ENCODE measurements at places on chromosomes 5 and 9.
A peak's percentile ranks its signal among the peaks of the same experiment; 100 is the strongest.

DNA sequence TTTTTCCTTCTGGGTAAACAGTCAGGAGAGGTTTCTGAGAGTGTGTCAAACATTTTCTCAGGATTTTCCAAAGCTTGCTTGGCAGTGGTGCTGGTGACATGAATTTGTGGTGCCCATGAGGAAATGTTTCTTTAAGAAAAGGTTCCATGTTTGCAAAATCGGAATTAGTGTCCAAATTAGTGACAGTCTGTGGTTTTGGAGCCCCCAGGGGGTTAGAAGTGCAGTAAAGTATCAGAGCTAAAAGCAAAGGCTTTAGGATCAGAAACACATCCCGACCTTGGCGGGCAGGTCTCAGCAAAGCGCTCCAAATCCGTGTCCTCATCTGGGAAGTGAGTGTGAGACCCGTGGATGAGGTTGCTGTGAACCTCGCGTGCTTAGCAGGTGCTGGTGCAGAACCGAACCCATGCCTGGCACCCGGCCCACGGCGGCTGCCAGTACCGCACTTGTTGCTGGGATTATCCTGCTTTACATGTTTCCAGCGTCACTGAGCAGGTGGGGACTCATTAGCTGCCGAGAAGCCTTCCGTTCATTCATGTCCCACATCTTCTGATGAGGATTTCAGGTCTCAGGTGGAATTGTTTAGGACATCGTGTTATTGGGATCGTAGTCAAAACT is 70.8 kb upstream of the COL5A1 start:
- no peak for DNase-seq

GRCh38 chr5:173984218-173984617 is 4.8 kb upstream of the C5orf47 start:
- DNase-seq: no peak

GRCh38 chr9:7117676-7118561 is 360.1 kb downstream of the KDM4C start:
- DNase-seq: peak; percentile 15

GRCh38 chr9:87587356-87587745 is 89.7 kb downstream of the DAPK1 start:
- no peak for DNase-seq

DNA sequence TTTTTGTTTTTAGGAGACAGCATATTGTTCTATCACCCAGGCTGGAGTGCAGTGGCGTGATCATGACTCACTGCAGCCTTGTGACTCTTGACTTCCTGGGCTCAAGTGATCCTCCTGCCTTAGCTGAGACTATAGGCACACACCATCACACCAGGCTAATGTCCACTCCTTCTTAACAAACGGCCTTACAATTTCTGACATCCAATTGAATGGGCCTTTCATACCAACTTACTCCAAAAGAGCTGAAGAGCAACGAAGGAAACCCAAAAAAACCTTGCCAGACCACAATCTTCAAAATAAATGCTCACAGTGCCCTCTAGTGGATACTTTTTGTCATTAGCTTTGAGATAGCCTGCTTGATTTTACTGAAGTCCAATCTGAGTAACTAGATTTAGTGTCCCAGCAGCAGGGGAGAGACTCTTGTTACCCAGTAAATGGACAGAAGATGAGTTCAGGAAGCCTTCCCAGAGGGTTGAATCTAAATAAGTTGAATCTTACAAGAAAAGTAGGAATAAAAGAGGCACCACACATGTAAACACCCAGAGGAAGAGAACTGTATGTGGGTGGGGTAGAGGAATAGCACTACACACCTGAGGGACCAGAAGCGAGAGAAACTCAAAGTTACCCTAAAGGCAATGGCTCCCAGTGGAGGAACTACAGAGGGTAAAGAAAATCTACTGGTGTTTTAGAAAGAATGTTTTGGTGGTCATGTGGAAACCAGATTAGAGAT is 9.3 kb downstream of the ZNF622 start:
- no peak for DNase-seq

- no peak for DNase-seq
Measured at GRCh38 chr5:171307789-171308452, 1.1 kb upstream of the TLX3 start.

GRCh38 chr5:159741829-159742322 is 174.4 kb upstream of the ADRA1B start:
- DNase-seq: no peak

GRCh38 chr5:170303549-170303948 is 6.0 kb upstream of the LCP2 start:
- no peak for DNase-seq

DNA sequence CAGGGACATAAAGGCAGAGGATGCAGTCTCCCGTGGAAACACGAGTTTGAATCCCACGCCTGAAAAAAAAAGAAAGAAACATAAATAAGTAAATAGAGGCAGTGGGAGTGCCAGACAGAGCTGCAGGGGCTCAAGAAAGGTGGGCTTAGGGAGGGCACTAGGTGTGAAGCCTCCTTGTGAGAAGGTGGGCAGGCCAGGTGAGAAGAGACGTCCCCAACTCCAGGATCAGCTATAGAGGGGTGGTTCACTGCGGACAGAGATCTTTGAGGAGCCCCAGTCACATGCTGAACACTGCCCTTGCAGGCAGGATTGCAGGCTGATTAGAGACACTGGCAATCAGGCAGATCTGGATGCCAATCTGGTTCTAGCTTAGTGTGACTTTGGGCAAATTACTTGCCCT is 172.1 kb downstream of the RGS3 start:
- DNase-seq: no peak

GRCh38 chr9:81822301-81822865 is 105.8 kb upstream of the SPATA31D4 start:
- DNase-seq: no peak

DNA sequence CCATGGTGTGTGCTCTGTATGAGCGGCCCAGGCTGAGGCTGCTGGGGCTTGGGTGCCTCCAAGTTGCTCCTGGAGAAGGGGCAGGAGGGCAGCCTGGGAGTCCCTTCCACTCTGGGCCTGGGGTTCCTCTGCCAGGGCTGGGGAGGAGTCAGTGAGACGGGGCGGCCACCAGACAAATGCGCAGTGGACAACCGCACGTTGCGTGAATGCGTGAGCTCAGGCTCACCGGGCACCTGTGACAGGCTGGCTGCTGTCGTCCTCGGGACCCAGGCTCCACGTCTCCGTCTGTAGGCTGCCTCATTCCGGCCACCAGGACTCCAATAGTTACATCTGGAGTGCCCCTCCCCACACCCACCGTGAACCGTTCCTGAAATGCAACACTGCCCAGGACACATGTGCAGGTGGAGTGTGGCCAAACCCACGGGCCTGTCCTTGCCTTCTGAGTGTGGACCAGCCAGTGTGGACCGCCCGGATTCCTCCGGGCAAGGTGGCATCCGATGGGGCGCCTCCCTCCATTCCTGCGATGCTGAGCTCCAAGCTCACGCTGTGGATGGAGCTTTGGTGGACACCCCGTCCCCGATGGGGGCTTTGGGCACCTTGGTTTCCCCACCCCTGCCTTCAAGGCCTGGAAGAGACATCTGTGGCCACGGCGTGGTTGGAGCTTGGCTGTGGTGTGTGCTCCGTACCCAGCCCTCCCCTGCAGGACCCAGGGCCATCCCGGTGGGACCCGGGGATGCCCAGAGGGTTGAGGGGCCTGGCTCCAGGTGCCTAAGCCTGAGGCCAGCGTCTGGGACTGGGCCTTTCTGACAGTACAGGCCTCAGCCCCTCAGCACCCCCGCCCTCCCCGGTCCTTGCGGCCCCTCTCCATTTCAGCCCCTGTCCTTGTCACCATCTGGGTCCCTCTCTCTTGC is 34.0 kb upstream of the RXRA start:
- no peak for DNase-seq

DNA sequence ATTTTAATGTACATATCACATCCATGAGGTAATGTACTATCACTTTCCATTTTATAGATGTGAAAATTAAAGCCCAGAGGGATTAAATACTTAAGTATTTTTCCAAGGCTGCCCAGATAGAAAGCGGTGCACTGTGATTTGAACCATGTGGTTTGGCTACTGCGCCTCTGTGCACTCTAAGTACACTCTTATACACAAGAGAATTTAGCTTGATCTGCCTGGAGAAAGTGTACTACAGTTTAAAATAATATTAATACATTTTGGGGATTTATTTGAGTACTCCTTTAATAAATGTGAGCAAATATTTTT is 360.4 kb upstream of the ACTBL2 start:
- no peak for DNase-seq

- no peak for DNase-seq
Measured at GRCh38 chr9:136690806-136691261, 3.6 kb upstream of the AGPAT2 start.

DNA sequence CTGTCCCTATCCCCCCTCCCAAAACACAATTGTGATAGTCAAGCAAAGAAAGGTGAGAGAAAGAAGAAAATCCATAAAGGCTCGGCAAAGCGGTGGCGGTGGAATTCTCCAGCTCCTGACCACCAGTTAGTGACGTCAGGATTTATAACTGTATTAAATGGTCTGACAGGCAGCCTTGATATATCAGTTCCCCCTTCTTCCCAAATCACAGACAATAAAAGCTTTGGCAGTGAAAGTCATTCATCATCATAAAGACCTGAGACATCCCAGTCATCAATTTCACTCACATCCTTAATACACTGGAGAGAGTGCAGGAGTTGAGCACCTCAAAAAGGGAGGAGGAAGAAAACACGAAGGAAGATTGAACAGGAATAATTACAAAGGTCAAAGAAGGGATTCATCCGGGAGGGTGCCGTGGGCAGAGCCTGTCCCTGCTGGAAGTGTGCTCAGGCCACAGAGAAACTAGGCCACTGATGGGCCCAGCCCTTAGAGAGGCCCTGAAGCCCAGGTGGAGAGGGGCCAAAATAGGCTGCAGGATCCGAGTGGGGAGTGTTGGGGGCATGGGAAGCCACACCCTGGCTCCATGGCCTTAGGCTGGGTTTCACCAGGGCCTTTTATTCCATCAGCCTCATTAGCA is 131.9 kb downstream of the PAX5 start:
- no peak for DNase-seq

- DNase-seq: no peak
Measured at GRCh38 chr5:1885404-1885755, 2.7 kb upstream of the IRX4 start.

DNA sequence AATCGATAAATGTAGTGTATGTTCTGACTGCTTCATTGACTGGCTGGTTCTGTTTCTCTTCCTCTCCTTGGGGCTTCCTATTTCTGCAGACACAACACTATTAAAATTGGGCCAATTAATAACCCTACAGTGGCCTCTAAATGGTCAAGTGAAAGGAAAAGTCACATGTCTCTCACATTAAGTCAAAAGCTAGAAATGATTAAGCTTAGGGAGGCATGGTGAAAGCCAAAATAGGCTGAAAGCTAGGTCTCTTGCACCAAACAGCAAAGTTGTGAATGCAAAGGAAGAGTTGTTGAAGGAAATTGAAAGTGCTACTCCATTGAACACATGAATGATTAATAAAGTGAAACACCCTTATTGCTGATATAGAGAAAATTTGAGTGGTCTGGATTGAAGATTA is 58.2 kb downstream of the CCNH start:
- no peak for DNase-seq

DNA sequence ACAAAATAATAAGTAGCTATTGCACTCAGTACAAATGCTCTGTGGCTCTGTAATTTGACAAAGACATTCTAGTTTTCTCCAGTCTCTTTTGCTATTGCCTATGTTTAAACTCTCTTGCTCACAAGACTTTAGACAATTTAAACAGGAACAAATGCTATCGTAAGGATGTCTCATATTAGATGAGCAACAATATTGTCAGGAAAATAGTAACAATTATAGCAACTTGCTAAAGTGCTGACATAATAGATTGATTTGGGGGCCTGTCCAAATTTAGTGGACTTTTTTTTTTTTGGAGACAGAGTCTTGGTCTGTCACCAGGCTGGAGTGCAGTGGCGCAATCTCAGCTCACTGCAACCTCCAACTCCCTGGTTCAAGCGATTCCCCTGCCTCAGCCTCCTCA is 11.8 kb downstream of the KIF2A start:
- no peak for DNase-seq

GRCh38 chr9:134716067-134716466 is 74.5 kb downstream of the COL5A1 start:
- no peak for DNase-seq

- DNase-seq: no peak
Measured at GRCh38 chr5:143771602-143772001, 40.4 kb upstream of the HMHB1 start.

DNA sequence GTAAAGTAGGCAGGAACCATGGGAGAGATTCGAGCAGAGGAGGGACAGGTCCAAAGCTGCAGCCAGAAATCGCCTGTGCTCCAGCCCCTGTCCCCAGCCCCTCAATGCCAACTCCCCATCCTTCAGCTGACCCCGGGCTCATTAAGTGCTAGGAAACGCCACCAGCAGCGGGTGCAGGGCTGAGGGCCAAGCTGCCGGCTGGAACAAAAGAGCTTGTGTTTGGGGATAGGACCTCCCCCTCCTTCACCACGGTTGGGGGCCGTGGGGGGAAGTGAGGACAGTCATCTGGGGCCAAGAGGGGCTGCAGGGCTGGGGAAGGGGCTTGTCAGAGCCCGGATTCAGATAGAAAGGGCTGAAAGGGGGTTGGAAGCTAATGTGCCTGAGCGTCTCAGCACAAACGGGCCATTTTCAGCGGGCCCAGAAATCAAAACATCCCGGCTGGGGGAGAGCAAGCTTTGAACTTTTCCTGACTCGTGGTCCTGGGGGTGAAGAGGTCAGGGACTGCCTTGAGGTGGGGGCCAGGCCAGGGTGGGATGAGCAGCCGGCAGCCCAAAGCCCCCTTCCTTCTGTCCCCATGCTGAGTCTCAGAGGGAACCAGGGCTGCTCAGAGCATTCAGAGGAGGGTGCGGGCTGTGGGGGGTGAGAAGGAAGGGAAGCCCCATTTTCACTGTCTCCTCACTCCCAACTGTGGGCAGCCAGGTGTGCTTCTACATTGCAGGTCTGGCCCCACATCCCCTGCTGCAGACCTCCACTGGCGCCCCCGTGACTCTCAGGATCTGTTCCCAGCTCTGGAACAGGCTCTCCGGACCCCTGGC is 69.4 kb upstream of the DAB2IP start:
- DNase-seq: no peak

DNA sequence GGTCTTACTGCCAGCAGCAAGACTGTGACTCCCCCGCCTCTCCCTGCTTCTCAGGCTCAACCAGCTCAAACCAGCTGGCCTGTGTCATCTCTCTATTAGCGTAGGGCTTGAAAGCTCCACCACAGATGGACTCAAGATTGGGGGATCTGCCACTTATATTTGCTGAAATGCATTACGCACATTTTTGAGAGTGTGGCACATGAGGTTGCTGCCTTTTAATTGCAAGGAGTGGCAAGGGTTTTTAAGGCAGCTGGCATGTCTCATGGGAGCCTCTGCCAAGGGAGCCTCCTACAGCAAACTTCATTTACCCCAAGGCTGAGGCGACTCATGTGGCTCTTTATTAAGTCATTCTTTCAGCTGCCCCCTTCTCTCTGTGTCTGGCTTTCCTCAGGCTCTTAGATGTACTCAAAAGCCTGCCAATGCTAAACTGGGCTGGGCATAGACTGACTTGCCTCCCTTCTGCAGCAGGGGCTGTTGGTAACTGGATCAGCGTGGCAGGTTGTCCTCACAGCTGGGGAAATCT is 219.3 kb downstream of the SMARCA2 start:
- DNase-seq: no peak

- no peak for DNase-seq
Measured at GRCh38 chr5:3511519-3511918, 84.1 kb upstream of the IRX1 start.

All from GM04503 (cell line).